ENCODE measurements at places on chromosomes 12 and 14.
A peak's percentile ranks its signal among the peaks of the same experiment; 100 is the strongest.

DNA sequence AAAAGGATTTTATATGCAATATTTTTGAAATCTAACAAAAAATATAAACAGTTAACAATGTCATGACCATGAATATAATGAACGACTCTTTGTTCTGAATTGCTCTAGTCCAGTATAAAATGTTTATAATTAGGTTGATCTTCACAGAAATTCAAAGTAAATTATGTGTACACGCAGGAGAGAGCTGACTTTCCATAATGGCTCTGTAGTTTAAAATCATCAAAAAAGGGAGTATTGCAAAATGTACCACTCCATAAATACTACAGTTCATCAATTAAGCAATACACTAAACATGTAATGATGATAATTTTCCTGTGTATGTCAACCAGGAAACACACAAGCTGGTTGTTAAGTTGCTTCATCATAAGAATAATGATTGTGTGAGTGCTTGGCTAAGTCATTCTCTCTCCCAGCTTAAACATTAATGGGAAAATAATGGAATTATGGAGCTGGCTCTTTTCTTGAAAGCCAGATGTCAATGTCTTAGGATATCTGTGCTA, 189.5 kb upstream of the PLEKHG7 start:
- DNase-seq: no peak

GRCh38 chr14:26444822-26445221, 153.0 kb downstream of the NOVA1 start:
- DNase-seq: peak; percentile 31

DNA sequence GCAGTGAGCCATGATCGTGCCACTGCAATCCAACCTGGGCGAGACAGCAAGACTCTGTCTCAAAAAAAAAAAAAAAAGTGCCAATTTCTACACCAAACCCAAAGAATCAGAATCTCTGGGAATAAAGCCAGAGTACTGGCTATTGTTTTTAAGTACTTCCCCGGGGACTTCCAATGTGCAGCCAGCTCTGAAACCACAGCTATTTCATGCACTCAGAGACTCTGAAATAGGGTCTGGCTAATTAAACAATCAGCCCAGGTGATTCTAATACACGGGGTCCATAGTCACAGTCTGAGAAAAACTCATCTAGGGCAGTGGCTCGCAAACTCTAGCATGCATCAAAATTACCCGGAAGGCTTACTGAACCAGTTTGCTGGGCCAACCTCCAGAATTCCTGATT, 56.3 kb downstream of the SIX6 start:
- peak; percentile 97 for DNase-seq

- peak; percentile 36 for DNase-seq
Observed at GRCh38 chr12:53518381-53518780, 11.1 kb upstream of the NPFF start.

GRCh38 chr14:23057757-23058653, 685 bp upstream of the CDH24 start:
- DNase-seq: peak; percentile 80

- no peak for DNase-seq
Observed at GRCh38 chr12:88132392-88132791, 9.5 kb downstream of the CEP290 start.

DNA sequence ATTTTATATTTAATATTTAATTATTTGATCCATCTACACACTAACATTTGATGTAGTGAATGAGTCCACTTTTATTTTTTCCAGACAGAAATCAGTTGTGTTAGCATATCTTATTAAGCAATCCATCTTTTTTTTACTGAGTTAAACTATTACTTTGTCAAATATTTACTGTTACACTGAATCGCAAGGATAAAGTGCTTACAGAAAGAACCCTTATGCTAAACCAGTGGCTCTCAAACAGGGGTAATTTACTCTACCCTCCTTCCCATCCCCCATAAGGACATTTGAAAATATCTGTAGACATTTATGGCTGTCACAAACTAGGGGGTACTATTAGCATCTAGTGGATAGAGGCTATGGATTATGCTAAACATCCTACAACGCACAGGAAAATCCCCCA, 508.2 kb downstream of the C12orf50 start:
- DNase-seq: no peak

DNA sequence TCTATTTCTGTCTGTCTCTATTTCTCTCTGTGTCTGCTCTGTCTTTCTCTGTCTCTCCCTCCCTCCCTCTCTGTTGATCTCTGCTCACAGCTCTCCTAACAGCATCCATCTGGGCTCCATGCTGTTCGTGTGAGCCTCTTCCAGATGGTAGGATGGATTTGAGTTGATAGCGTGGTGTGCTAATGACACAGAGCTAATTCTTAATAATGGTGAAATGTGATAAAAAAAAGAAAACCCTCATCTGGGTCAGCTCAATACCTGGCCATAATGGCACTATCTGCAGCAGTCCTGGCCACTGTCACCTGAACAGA, 96.4 kb downstream of the AACS start:
- DNase-seq: no peak

DNA sequence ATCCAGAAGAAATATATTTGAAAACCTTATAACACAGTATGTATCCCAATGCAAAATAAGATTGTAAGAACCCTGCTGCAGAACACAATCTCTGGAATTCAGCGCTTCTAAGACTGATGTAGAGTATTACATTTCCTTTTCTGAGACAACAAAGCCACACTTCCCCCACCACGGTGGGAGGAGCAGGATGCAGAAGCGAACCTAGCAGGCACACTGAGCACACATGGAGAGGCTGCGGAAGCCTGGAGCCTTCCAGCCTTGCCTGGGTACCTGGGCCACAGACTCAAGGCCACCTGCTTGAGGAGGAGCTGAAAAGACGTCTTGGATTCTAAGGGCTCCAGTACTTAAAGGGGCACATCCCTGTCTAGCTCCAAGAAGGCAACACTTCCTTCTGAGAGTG, 46.4 kb downstream of the TCHP start:
- DNase-seq: peak; percentile 29

DNA sequence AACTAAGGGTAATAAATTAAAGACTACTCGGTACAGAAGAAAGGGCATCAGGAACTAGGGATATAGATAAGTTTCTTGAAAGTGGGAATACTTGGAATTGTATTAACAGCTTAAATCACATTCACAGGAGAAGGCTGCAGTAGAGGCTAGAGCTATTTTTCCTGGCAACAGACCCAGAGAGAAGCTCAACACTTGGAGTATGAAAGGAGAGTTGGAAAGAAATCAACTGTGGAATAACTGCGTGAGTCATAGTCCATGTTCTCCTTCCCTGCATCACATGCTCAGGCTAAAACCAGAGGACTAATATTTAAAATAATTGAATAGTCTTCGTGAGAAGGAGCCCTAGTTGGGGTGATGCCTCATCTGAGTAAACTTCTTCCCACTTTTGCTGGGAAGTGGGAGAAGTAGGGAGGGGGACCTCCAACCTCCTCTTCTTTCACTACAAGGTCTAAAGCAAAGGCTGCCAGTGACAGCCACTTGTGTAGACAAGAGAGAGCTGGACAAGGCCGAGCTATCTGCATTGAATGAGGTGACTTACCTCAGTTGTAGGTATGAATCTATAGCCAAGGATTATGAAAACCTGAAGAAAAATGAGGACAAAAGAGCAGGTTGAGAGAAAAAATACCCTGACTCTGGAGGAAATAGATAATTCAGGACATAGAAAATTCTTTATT, 32.7 kb downstream of the DYRK2 start:
- peak; percentile 98 for DNase-seq

DNA sequence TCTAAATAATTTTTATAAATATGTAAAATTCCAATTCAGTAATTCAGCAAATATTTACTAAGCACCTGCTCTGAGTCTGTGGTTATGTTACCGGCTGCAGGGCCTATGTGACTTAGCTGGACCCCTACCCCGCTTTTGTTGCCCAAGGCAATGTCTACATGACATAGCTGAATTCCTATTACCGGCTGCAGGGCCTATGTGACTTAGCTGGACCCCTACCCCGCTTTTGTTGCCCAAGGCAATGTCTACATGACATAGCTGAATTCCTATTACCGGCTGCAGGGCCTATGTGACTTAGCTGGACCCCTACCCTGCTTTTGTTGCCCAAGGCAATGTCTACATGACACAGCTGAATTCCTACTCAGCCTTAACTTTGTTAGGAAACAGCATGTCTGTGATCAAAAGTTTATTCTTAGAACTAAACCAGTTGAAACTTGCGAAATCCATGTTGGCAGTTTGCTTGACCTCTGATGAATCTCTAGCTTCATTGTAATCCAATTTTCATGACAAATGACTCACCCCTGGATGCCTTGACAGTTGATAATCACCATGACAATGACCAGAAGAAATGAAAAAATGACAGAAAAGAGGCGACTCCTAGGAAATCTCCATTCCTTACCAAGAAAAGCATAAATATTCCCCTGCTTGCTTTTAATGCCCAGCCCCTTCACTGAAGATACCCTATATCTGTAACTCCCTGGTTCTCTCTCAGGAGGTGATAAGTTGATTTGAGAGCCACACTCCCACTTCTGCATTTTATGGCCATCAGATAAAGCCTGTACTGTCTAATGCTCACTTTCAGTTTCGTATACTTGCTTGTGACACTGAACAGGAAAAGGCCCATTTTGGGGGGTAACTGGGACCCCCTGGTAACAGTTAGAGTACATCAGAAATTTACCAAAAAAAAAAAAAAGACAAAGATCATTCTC, 148.4 kb upstream of the SYT10 start:
- DNase-seq: peak; percentile 99

- no peak for DNase-seq
Observed at GRCh38 chr12:88684610-88685009, 104.3 kb upstream of the KITLG start.

DNA sequence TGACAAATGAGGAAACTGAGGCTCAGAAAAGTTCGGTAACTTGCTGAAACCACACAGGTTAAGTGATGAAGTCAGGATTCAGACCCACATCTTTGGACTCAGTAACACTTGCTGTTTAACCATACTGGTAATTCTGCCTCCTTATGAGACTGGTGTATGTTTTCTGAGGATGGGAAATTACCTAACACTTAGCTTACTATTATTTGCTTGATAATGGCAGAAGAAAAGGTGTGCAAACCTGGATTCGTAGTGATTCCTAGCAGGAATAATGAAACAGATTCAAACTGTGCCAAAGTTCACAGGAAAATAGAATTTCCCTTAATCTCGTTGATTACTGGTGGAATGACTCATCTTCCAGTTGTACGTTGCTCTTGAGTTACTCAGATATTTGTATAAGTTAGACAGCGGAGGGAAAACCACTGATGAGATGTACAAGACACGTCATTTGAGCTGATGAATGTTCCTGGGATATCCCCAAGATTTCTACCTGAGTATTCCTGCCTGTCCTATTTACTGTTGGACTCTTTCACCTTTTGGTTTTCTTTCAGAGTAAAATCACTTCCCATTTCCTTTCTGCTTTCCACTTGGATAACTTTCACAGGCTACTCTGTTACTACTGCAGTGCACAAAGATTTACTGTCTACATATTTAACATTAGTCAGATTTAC, 37.5 kb downstream of the PRORP start:
- peak; percentile 87 for DNase-seq

DNA sequence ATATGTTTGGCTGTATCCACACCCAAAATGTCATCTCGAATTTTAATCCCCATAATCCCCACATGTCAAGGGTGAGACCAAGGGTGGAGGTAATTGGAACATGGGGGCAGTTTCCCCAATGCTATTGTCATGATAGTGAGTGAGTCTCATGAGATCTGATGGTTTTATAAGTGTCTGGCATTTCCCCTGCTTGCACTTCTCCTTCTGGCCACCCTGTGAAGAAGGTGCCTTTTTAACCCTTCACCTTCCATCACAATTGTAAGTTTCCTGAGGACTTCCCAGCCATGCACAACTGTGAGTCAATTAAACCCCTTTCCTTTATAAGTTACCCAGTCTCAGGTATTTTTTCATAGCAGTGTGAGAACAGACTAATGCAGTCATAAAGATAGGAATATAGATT, 216.7 kb upstream of the SSTR1 start:
- DNase-seq: no peak

- DNase-seq: no peak
Observed at GRCh38 chr12:75020068-75020557, 189.5 kb downstream of the KCNC2 start.

GRCh38 chr12:109958374-109958773, 37.8 kb downstream of the GIT2 start:
- DNase-seq: no peak

DNA sequence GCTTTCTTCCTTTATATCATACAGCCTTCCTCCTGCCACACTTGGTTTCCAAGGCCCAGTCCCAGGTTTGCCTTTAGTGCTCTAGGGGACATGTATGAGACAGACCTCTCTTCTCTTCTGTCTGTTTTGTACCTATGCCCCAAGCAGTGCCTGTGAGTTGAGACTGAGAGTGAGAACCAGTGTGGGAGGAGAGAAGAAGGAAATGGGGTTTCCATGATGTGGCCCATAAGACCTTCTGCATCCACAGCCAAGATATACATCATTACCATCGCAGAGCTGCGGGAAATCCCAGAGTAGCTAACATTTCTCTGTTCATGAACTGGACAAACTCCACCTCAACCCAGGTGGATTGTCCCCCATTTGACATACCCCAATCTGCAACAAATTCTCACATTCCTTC, 2.8 kb downstream of the TESPA1 start:
- DNase-seq: no peak

- no peak for DNase-seq
Observed at GRCh38 chr12:75702477-75703093, 191.2 kb upstream of the KRR1 start.

GRCh38 chr14:46574221-46574977, 77.2 kb downstream of the RPL10L start:
- no peak for DNase-seq

GRCh38 chr14:32545095-32545494, 216.0 kb downstream of the AKAP6 start:
- DNase-seq: no peak

GRCh38 chr14:55802986-55803872, 223.2 kb downstream of the KTN1 start:
- no peak for DNase-seq

GRCh38 chr12:81759190-81760051, at the start of gene PPFIA2:
Gene PPFIA2 (minus strand): TSS chr12:81759350.
- peak; percentile 22 for DNase-seq

DNA sequence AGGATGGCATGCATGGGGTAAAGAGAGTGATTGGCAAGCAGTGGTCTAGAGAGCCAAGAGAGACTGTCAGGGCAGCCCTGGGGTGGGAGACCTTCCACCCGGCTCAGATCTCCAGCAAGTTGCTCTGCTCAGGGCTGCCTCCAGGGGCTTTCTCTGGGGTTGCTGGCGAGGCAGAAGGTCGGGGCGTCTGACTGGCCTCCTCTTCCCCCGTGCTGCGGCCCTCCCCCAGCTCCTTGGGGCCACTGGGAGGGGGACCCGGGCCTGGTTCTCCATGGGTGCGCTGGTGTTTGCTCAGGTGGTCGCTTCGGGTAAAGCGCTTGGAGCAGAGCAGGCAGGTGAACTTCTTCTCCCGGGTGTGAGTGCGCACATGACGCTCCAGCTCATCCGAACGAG, 6.6 kb upstream of the AAAS start:
- DNase-seq: no peak

All from fibroblast of the aortic adventitia (primary cell).